ENCODE measurements at places on chromosomes 4 and X.

DNA sequence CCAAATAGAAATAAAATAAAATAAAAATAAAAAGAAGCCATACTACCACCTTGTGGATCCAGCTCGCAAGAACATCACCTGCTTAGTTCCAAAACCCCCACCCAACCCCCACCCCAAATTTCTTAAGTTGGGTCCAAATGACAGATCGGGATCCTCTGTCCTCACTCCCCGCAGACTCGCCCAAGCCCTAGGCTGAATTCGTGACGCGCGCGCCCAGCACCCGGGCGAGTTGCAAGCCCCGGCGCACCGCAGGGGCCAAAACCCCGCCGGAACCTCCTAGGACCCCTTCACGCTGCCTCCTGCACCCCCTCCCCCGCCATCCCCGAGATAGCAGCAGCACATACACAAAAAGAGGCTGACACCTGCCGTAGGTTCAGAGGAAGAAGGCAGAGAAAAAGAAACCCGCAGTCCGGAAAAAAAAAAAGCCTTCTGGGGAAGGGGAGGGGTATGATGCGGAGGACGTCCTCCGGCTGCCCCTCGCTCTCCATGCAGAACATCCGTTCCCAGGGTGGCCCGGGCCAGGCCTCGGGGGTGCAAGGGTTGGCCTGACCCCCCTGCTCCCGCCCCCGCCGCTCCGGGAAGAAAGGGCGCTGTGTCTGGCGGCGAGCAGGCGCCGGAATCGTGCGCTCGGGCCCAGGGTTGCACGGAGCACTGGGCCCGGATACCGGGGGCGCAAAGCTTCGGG is 2.6 kb downstream of the NLGN4X start:
- no peak for DNase-seq

- no peak for DNase-seq
These were observed 75.1 kb upstream of the CXorf66 start for GRCh38 chrX:140040386-140040785.

- DNase-seq: no peak
These were observed 79.8 kb upstream of the OGT start for GRCh38 chrX:71453056-71453455.

DNA sequence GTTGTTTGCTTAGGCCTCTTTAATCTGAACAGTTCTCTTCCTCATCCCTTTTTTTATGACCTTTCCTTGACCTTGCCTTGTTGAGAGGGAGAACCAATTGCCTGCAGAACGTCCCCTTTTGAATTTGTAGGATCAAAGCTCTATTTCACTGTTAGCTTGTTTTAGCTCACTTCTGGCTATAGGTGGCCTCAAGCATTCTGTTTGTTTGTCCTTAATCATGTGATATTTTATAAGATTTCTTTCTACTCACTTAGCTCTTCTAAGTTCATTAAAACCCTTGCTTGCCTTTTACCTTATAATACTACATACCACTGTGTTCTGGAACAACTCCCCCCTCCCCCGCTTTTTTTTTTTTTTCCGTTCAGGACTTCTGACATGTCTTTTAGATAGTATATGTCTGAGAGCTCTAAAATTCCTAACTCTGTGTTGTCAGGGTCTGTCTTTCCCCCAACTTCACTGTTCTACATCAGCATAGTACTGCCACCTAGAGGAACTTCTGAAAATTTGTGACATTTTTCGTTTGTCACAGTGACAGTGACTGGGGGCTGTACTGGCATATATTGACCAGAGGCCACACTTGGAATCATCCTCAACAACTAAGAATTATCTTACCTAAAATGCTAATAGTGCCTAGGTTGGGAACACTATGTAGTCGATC is 128.5 kb downstream of the LARP7 start:
- no peak for DNase-seq

Measured in hypothalamus (tissue), 51 donors.